Sigmoid colon (tissue), 7 donors: ENCODE measurements at places on chromosomes 12 and 14. TPM values are rescaled to one million over a fixed set of nuclear protein-coding genes. Genes with fewer than 3 reads are reported as not detected.

CATSPERB gene
- 0.36 TPM for total RNA-seq

SVOP gene
- total RNA-seq: 0.83 TPM

GRCh38 chr12:97386133-97386581 lies 76.4 kb upstream of the RMST start:
- no peak for DNase-seq

DNA sequence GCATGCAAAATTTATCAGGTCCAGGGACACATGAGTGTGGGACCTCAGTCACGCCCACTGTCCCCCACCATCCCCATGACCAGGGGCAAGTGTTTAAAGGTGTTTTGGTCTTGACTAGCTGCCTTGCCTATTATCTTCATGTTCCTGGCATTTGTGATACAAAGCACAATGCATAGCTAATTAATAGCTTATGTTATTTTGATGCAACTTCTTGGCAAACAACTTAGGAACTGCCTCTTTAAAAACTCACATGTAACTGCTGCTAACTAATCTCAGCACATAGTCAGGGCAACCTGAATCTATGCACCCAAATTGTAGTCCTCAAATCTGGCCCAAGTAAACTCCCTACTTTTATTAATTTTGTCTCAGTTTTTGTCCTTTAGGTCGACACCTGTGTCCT lies 7.4 kb upstream of the OR6J1 start:
- no peak for DNase-seq

DNA sequence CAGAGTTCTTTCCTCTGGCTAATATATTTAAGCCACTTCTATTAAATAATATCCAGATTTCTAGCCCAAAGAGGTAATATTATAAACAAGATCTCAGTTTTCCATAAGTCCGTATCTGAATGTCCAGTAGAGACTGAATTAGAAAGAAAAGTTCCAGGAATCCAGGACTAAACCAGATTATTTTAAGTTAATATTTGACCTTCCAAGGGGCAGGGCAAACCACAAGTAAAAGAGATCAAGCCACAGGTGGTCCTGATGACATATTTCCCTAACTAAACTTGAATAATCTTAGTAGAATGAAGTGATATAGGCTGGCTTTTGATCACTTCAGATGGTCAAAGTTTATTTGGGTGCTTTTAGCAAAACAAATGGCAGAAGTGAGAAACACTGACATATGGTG lies 43.3 kb upstream of the E2F7 start:
- DNase-seq: no peak

DNA sequence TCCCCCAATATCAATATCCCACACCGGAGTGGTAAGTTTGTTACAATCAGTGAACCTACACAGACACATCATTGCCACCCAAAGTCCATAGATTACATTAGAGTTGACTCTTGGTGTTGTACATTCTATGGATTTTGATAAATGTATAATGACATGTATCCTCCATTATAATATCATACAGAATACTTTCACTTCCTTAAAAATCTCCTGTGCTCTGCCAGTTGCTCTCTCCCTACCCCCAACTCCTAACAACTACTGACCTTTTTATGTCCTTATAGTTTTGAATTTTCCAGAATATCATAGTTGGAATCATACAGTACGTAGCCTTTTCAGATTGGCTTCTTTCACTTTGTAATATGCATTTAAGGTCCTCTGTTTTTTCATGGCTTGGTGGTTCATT lies 48.4 kb downstream of the SLC4A8 start:
- no peak for DNase-seq

DNA sequence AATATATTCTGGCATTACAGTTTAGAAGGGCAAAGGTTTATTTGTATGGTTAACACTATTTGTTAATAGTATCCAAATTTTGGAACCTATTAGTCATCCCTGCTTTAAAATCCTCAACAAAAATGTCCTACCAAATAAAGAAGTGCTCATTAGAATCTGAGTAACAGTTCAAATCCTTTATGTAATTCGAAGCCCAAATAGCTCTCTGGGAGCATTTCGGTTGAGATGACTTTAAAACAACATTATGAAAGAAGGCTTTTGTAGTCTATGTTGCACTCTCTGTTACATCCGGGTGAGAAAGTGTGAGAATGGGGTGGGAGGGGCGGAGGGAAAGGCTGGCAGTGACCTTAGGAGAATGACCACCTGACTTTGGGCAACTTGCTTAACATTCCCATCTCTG lies 59.7 kb downstream of the SLC38A1 start:
- DNase-seq: no peak

GRCh38 chr12:97026901-97027300 lies 119.8 kb downstream of the NEDD1 start:
- no peak for DNase-seq

GRCh38 chr12:751192-751998 lies 984 bp upstream of the WNK1 start:
- DNase-seq: peak; percentile 96

DNA sequence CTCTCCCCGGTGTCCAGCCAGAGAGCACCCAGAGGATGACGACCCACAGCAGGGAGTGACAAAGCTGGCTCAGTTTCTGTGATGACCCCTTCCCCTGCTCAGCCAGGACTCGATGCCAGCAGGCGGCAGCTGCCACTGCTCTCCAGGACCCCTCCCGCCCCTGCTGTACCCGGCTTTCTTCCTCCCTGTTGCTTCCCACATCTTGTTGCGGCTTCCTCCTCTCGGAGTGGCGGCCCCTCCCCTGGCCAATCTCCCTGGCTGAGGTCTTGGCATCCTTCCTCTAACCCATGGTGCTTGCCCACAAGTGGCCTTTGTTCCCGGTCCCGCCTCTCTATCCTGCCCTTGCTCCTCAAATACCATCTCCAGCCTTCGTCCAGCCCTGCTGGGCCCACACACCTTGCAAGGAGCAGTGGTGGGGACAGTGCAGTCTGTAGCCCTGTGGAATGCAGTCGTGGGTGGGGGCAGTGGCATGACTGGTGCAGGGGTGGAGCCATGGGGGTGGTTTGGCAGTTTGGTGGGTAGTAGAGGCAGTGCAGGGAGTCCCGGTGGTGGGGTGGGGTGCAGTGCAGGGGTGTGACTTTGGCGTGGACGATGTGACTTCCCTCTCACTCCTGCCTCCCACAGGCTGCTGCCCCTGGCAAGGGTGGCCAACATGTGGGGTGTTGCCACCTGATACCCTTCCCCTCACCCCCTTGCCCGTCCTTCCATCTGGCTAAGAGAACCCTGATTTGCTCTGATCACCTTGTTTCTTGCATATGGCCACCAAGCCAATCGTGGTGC lies 16.3 kb upstream of the BEGAIN start:
- DNase-seq: peak; percentile 47

DNA sequence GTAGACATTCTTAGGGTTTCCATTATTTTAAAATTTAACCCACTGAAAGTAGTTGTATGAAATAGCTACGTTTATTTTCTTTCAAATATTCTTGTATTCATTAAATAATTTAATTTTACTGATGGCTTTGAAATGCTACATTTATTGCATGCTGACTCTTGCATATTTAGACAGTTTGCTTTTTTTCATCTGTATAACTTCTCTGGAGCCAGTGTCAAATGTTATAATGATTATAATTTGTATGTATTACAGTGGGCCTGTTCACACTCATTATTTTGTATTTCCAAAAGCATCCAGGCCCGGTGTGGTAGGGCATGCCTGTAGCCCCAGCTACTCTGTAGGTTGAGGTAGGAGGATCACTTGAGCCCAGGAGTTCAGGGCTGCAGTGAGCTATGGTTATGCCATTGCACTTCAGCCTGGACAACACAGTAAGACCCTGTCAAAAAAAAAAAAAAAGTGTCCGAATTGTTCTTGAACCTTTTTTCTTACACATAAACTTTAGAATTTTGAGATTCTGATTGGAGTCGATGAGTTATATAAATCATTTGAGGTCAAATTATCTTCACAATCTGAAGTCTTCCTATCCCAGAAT lies 905 bp downstream of the ZNF84 start:
- no peak for DNase-seq

ABCD2 gene
- total RNA-seq: 0.49 TPM

DNA sequence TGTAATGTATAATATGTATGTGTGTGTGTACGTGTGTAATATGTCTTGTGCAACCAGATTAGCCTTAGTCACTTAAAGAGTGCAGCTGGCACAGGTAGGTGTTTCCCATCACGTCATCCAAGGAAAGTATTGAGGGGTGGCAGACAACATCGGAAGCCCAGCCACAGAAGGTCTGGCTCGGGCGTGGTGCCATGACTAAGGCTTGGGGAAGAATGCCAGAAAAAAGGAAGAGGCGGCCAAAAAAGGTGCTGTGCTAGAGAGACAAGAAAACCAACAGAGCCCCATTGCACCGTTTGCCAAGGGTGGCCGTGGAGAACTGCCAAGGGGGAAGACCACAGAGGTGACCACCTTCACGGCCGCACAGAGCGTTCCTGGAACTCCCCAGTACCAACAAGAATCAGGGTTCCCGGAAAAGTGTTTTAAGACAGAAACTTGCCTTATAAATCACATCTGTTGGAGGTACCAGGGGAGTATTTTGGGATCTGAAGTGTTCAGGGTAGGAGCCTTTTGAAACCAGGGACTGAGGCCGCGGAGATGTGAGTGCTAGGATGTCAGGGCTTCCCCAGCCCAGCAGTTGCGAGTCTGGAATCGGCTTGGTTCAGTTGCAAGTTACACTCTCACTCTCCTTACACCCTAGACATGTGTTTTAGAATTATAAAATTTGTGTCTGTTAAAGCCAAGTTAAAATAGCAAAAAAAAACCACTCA lies 131.2 kb upstream of the DYRK2 start:
- DNase-seq: peak; percentile 67

DNA sequence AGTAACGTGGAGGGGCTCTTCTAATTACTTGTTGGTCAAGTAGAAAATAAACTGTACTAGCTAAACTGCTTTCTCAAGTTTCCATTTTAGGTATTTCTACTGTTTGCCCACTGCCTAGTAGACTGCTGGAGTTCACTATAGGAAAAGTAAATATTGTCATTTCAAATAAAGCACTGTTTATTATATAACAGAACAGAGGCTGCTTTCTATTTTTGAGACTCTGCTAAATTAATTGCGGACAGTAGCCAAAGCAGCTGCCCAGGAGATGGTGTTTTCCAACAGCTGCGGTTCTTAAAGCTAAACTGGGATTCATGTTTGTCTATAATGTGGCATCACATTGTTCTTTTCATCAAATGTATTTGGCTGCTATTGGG lies 15.9 kb upstream of the SIX1 start:
- no peak for DNase-seq

MYF5 gene
- not detected for total RNA-seq

EEA1 gene
- 17.9 TPM for total RNA-seq

AKAP6 gene
- 25.5 TPM for total RNA-seq

MGP gene
- total RNA-seq: 1,489 TPM

- no peak for DNase-seq
Observed at GRCh38 chr12:11814374-11814773, 164.9 kb downstream of the ETV6 start.

AMIGO2 gene
- 33.2 TPM for total RNA-seq

GRCh38 chr14:57957441-57957840 lies 91.5 kb upstream of the SLC35F4 start:
- DNase-seq: no peak

CCDC175 gene
- not detected for total RNA-seq

- no peak for DNase-seq
Observed at GRCh38 chr14:33369972-33370371, 431.3 kb downstream of the NPAS3 start.

DNA sequence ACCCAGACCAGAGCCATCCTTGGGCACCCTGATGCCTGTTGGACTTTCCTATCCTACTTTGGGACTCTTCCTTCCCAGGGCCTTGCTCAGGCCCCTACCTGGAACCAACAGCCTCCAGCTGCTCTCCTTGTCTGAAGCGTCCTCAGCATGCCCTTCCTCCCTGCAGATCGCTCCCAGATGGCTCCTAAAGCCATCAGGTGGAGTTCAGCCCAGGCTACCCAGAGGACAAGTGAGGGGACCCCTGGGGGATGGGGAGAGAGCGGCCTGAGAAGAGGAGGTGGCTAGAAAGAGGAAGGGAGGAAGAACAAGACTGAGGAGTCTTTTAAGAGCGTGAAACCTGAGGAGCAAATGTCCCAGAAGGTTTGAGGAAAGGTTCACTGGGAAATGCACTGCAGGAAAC lies 236.6 kb downstream of the ZFP36L1 start:
- DNase-seq: no peak

GLIPR1L1 gene
- total RNA-seq: not detected

GRCh38 chr14:33714527-33715226 lies 236.2 kb downstream of the EGLN3 start:
- DNase-seq: no peak

DNA sequence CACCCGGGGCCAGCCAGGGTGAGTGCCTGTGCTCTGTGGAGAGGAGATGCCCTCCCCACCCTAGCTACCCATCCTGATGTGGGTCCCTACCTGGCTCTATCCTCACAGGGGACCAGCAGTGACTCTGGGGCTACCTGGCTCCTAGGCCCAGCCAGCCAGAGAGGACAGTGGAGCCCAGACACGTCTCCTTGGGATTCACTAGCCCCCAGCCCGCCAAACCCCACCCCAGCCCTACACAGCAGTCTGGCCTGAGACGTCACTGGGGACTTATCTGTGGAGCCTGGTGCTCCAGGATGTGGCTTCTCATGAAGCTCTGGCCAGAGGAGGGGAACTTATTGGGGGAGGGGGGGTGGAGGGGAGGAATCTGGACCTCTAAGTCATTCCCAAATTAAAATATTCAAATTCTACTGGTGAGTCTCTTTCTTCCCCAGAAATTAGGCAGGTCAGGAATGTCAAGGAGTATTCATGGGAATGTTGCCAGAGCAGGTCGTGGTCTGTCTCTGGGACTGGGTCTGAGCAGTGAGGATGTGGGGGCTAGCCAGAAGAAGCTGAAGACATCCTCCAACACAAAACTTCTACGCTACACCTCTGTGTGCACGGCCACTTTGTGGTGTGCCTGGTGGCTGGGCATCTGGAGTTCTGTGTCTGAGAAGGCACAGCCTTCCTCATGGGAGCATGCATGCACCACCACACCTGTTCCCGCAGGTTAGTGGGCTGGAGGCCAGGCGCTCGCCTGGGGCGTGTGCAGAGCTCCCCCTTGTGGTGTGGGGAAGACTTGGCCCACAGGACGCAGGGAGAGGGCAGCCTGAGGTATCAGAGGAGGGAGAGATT lies 2.7 kb downstream of the CMTM5 start:
- no peak for DNase-seq

GRCh38 chr14:100880271-100881101 lies 23.0 kb downstream of the RTL1 start:
- no peak for DNase-seq

- DNase-seq: no peak
Observed at GRCh38 chr14:63542231-63542999, 762 bp downstream of the PPP2R5E start.
